ENCODE measurements at places on chromosomes 6 and 20. TPM values are rescaled to one million over a fixed set of nuclear protein-coding genes. Genes with fewer than 3 reads are reported as not detected.

GPX5 gene
- polyA plus RNA-seq = not detected

GRCh38 chr6:128357392-128358130 is 162.8 kb downstream of the PTPRK start:
- DNase-seq = no peak

- no peak for DNase-seq
Measured at GRCh38 chr20:25037288-25038102, 20.4 kb downstream of the ACSS1 start.

DNA sequence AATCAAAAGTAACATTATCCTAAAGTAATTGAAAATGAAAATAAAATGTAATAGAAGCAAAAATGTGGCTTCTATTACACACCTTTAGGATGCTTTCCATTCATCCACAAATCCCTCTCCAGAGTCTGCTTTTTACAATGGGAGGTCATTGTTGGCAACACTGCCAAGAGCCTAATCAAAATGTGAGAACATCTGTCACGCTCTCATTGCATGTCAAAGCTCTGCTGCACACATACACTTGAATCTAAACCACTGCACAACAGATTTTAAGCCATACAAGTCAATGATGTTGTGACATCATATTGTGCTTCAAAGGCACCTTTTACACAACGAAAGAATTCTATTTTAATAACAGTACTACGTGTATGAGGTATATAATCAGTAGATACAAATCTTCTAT is 82.1 kb downstream of the PREP start:
- no peak for DNase-seq

GRCh38 chr20:36927704-36928103 is 23.8 kb downstream of the SAMHD1 start:
- no peak for DNase-seq

GRCh38 chr20:17650301-17651128 is 31.5 kb downstream of the RRBP1 start:
- no peak for DNase-seq

FOXA2 gene
- polyA plus RNA-seq = not detected

GRCh38 chr20:6665621-6666355 is 101.7 kb upstream of the BMP2 start:
- no peak for DNase-seq

DNA sequence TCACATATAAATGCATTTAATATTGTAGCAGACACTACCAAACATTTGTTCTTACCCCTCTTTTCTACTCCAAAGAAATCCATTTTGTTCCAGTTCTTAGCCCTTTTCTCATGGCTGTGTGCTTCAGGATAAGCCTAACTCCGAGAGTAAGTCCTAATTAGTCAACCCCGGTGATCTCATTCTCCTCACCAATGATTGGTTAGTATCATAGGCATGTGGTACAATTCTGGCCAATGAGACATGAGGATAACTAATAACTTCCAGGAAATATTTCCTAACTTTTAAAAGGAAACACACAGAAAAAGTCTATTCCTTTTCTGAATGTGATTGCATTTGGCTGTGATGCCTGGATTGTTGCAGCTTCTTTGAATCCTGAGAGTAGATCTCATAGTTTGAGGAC is 116.0 kb downstream of the GPR63 start:
- no peak for DNase-seq

GRCh38 chr6:134146268-134147033 is 94.0 kb upstream of the SLC2A12 start:
- no peak for DNase-seq

HTR1E gene
- not detected for polyA plus RNA-seq

GATA5 gene
- polyA plus RNA-seq = not detected

DNA sequence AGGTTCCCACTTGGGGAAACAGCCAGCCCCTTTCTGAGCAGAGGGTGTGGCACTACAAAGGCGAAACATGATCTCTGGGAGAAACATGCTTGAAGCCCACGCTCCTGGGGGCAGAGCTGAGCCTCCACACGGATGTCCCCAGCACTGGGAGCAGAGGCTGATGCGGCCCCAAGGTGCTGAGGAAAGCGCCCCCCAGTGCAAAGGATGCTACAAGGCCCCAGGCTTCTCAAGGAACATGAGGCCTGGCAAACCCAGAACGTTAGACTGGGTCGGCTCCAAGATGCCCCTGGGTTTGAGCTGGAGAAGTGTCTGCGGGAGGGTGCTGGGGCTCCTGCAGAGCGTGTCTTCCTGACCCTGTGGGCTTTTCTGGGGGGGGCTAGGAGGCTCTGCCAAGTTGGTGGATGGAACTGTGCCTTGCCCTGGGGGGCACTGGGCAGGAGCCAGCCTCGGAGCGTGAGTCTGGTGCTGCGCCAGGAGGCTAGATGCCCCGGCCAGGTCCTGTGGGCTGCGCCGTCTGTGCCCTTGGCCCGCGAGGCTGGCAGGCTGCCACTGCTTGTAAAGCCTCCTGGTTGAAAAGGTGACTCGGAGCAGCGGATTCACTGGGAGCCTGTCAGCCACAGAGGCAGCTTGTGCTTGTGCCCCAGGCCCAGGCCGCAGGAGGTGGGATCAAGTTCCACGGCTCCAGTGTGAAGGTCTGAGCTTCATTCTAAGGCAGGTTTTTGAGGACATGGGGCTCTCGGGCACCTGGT is 8.1 kb downstream of the SYNJ2 start:
- peak; percentile 65 for DNase-seq

FOXQ1 gene
- not detected for polyA plus RNA-seq

GRCh38 chr20:5996765-5997164 is 46.3 kb downstream of the MCM8 start:
- DNase-seq = no peak

DNA sequence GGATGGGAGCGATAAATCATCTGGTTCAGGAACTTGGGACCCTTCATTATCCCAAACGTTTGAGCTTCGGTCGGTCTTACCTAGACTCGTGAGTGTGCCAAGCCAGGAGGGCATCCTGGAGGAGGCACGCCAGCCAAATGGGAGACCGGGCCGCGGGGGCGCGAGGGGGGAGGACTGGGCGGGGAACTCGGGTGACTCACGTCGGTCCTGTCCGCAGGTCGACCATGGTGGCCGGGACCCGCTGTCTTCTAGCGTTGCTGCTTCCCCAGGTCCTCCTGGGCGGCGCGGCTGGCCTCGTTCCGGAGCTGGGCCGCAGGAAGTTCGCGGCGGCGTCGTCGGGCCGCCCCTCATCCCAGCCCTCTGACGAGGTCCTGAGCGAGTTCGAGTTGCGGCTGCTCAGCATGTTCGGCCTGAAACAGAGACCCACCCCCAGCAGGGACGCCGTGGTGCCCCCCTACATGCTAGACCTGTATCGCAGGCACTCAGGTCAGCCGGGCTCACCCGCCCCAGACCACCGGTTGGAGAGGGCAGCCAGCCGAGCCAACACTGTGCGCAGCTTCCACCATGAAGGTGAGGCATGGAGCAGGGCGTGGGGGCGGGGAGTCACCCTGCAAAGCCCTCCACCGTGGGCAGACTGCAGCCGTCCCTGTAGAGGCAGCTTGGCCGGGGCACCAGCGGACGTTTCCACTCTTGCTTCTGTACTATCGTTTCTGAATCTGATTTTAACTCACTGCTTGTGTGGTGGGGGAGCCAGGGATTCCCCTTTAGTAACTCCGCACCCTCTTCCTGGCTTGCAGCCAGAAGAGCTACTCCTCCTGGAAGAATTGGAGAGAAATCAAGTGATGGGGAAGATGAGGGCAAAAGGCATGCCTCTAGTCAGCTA is 2.7 kb downstream of the BMP2 start:
- DNase-seq = no peak

IL17F gene
- polyA plus RNA-seq = not detected

- DNase-seq = peak; percentile 62
Measured at GRCh38 chr20:46752728-46753127, 43.3 kb downstream of the SLC2A10 start.

GRCh38 chr20:58054082-58054779 is 174.2 kb downstream of the ANKRD60 start:
- no peak for DNase-seq

- peak; percentile 63 for DNase-seq
Measured at GRCh38 chr6:136547336-136547735, 2.9 kb downstream of the MAP7 start.

- no peak for DNase-seq
Measured at GRCh38 chr6:13146442-13146841, 181.9 kb downstream of the TBC1D7 start.

TRIM10 gene
- not detected for polyA plus RNA-seq
